ENCODE measurements at places on chromosomes 3 and 15.

GRCh38 chr3:98901119-98901391 lies 440 bp downstream of the DCBLD2 start:
- DNase-seq = no peak

DNA sequence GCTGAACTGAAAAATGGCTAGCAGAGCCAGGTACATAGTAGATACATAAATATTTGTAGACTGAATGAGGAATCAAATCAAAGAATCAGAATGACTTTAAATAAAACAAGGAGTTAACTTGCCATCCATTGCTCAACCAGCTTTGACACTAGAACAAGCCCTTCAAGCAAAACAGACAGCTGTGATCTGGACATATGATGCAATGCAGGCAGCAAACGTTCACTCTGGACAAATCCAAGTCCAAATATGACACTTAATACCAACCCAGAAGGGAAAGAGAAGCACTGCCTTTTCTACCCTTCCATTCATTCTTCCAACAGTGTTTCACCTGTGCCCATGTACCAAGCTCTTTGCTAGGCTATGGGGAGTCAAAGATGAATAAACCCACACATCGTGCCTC lies 4.5 kb downstream of the THRB start:
- no peak for DNase-seq

- DNase-seq = peak; percentile 94
These were observed at the start of gene NMD3 for GRCh38 chr3:161220850-161221753. TSS of gene NMD3 (plus strand) at chr3:161221311. CDS start at chr3:161222014, 703 bp downstream.

DNA sequence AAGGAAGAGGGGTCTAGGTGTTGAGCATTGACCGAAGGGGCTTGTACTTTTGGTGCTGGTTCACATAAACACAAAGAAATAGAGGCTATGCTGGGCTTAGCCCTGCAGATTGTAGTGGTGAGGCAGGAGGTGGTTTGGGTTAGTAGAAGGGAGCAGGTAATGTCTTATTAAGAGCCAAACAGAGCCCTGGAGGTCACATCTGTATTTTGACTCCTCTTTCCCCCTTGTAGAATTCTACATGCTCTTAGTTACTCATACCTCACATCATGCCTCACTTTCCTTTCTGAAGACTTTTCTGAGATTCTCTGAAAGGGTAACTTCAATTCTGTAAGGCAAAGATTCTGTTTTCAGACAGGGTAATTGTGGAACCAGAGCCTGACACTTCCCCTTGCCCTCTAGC lies 16.1 kb upstream of the ZNF80 start:
- DNase-seq = no peak

- no peak for DNase-seq
These were observed 7.8 kb upstream of the WNT7A start for GRCh38 chr3:13887495-13888300.

- no peak for DNase-seq
These were observed 154.2 kb downstream of the RAB11A start for GRCh38 chr15:66023311-66023972.

DNA sequence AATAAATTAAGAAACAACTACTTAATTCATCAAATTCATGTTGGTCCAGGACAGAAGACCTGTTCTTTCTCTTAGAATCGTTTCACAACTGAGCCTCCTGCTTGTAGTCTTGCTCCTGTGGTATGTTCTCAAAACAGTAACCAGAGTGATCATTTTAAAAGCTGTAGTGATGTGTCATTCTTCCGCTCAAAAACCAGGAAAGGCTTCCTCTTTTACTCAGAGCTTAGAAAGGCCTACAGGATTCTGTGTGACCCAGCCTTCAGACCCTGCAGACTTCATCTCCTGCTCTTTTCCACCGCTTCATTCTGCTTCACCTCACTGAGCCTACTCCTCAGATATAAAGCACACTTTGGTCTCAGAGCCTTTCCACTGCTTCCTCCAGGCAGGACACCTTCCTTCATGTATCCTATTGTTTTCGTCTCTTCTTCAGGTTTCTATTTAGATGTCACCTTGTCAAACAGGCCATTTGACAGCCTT lies 22.7 kb downstream of the ST6GAL1 start:
- DNase-seq = no peak

DNA sequence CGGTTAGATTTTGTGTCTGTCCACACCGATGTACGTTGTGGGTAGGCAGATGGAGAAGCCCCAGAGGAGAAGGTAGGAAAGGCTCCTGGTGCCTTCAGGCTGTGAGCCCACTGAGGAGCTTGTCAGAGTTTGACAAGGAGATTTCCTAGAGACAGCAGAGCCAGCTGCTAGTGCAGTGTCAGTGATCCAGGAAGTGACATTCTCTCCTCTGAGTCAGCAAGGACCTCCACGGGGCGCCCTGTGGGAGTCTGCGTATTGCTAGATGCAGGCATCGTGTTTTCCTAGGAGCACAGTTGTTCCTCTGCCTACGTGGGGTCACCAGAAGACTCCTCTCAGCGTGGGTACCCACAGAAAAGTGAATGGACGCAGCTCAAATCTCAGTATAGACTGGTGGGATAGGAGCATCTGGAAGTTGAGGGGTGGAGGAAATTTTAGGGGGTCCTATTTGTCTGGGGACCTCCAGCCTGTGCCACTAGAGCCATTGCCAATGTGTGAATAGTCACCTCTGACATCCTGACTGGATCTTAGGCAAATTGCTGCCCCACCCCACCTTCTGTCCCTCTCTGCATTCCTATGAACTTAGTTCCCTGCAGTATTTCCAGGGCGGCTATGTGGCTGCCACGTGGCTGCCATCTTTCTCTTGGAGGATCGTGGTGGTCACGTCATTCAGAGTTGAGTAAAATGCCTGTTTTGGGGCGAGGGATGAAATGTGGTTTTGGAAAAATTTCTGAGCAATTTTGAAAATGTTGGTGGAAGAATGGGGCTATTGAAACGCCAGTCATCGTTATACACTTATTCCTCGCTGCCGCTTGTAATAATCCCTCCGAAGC lies 84.8 kb upstream of the KLHL25 start:
- no peak for DNase-seq

DNA sequence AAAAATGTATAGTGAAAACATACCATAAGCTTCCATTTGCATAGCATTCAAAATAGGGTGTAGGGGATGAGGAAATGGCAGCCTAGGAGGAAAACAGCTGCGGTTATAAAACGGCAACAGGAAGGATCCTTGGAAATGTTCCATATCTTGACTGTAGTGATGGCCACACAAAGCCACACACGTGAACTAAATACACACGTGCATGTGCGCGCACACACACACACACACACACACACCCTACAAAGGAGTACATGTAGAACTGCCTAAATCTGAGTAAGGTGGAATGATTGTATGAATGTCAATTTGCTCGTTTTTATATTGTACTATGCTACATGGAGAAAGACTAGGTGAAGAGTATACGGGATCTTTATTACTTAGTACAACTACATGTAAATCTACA lies 3.9 kb upstream of the IREB2 start:
- peak; percentile 11 for DNase-seq

GRCh38 chr3:146250449-146251382 lies at the start of gene PLSCR4:
TSS of gene PLSCR4 (minus strand) at chr3:146251105. CDS start at chr3:146222071, 29,034 bp downstream.
- DNase-seq = no peak

- peak; percentile 49 for DNase-seq
These were observed 64.7 kb upstream of the XCR1 start for GRCh38 chr3:46091741-46092701.

- peak; percentile 40 for DNase-seq
These were observed 141.0 kb upstream of the MYRIP start for GRCh38 chr3:39668420-39668819.

- DNase-seq = no peak
These were observed 87.8 kb downstream of the SEC22A start for GRCh38 chr3:123289391-123290106.

DNA sequence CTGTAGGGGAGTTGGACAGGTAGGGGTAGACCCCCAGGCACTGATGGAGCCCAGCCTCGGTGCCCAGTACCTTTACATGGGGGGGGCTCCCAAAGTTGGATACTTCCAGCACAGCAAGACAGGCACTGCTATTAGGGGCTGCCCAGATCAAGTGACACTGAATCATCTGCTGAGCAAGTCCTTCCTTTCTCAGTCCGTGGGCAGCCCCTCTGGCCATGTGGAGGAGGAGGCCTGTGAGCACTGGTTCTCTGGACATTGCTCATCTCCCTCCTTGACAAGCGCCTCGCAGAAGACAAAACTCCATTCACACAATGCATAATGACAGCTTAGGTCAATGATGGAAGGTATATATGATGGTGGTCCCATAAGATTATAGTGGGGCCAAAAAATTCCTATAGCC lies 35.7 kb downstream of the EEFSEC start:
- DNase-seq = no peak

DNA sequence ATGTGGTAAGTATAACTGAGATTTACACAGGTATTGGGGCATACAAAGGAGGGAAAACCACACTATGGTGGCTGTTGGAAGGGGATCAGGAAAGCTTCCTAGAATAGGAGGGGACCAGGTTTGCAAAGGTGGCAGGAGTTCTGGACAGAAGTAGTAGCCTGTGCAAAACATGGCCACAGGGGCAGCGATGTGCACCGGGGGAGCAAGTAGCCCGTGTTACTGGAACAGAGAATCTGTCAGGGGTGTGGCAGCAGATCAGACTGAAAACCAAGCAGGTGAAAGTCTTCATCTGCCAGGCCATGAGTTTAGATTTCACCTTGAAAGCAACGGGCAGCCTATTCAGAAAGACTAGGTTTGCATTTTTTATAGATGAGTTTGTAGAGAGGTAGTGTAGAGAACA lies 182.3 kb upstream of the LPP start:
- DNase-seq = peak; percentile 58

GRCh38 chr3:72633121-72633520 lies 215.1 kb downstream of the SHQ1 start:
- no peak for DNase-seq

DNA sequence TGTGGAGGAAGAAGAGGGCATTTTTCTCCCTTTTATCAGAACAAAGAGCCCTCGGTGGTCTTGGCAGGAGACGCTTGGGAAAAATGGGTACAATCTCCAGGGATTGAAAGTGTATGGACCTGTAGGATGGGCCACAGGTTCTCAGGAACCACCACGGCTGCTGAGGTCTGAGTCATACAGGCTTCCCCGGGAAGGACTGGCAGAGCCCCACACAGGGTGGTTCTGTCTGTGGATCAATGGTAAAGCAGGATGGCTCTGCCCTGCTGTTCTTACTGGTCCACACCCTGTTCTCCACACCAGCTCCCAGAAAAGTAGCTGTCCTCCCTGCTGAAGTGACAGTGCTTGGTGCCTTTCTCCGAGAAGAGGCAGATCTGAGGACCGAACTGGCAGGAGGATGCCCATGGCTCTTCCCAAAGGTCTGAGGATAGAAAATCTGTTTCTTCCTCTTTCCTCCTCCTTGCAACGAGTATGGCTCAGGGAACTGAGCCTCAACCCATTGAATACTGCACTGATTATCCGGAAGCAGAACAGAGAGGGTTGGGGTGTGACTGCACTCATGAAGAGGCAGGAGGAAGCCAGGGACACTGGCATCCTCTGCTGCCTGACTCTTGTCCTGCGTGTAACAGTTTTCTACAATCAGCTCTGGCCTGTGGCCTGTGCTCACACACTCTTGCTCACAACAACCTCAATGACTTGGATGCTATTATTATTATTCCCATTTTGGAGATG lies 39.0 kb downstream of the KIF9 start:
- peak; percentile 23 for DNase-seq

Measured in OCI-LY7 (cell line).